ENCODE measurements at places on chromosomes 7 and 10.

DNA sequence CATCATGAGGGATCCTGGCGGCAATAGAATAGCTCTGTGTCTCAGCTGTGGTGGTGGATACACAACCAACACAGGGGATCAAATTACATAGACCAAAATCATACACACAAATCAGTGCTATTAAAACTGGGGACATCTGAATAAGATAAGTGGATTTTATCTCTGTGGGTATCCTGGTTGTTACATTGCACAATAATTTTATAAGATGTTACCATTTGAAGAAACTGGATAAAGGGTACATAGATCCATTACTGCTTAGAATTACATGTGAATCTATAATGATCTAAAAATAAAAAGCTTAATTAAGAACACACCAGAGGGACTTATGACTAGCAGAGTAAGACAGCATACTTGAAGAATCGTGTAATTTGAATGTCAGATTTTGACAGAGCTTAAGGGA, 8.2 kb upstream of the FAM3C start:
- DNase-seq = no peak

GRCh38 chr10:116418389-116418788, 9.3 kb upstream of the PNLIPRP3 start:
- DNase-seq = no peak

- DNase-seq = no peak
Observed at GRCh38 chr7:131637859-131638258, 81.4 kb upstream of the PODXL start.

- peak; percentile 50 for DNase-seq
Observed at GRCh38 chr7:19713676-19714075, 4.8 kb upstream of the POLR1F start.

Data from thymus (tissue), 14 donors.